HCT116 (cell line): ENCODE measurements at places on chromosomes 3 and 15.

DNA sequence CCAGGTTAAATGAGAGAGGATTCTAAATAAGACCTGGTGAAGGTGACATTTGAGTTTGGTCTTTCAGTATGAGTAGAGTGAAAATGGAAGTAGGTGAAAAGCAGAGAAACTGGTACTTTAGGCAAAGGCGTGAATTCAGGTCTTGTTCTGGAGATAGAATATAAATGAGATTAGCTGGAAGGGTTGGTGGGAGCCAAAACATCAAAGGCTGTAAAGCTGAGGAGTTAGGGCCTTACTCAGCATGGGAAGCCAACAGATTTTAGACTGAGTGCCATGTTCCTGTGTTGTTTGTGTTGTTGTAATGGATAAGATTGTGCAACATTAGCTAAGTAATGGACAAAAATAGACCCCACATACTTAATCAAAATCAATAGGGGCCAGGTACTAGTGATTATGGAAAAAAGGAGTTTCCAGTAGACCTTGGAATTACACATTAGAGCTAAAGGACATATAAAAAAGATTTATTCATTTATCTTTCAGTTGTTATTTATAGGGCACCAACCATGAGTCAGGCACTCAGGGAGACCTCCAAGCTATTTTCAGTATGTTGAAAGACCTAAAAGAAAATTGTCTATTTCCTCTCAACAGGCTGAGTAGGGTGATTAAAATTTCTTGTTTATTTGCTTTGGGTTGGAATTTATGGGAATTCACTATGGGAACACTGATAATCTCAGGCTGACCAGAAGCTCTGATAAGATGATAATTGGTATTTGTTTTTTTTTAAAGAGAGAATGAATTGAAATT lies 20.8 kb downstream of the ARL14 start:
- DNase-seq, result no peak

- no peak for DNase-seq
Measured at GRCh38 chr3:117308756-117309155, 599.2 kb downstream of the TUSC7 start.

DNA sequence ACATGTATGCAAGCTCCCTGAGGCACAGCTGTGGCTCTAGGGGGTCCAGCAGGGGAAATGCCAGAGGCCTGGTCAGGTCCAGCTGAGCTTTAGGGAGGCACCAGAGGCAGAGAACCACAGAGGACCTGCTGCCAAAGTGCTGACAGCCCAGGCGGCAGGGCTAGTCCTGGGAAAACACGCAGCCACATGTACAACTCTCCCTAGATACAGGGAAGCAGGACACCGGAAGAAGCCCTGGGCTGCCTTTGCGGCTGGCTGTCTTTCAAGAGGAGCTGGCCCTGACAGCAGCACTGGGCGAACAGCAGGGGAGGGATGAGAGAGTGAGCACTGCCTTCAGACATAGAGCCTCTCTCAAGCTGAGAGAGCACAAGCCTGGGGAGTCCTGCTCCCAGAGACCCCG lies 40.7 kb downstream of the RFT1 start:
- DNase-seq, result no peak

- DNase-seq, result no peak
Measured at GRCh38 chr15:40381818-40382529, 547 bp upstream of the KNSTRN start.

DNA sequence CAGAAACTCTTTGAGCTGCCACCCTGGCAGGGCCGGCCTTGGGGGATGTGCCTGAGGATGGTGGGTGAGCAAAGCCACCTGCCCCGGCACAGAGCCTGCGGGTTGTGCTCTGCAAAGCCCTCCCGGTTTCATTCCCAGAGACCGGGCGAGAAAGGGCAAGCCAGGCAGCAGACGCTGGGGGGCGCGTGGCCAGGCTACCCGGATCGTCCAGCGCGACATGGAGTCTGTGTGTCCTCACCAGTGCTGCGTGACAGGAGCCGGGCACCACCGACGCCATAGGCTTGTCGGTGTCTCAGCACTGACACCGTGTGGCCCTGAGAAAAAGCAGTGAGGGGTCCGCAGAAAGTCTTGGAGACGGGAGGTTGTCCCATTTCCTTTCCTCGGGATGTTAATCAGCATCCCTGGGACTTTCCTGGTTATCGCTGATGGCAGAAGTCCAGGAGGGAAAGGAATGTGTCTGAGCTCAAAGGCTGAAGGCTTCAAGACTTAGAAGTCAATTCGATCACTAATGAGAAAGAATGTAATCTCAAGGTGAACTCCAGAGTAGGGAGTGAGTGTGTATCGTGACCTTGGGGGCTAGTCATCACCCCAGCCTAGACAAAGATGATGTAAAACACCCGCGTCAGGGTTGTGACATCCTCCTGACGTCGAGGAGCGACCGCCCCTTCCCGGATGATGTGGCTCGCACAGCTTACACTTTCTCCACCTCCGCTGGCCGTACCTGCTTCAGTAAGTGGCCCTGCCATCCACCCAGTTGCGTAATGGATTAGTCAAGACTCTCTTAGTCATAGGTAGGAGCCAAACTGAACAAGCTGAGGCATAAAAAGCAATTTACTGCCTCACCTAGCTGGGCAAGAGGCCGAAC lies 36.3 kb upstream of the PLA2G4E start:
- peak; percentile 95 for DNase-seq

DNA sequence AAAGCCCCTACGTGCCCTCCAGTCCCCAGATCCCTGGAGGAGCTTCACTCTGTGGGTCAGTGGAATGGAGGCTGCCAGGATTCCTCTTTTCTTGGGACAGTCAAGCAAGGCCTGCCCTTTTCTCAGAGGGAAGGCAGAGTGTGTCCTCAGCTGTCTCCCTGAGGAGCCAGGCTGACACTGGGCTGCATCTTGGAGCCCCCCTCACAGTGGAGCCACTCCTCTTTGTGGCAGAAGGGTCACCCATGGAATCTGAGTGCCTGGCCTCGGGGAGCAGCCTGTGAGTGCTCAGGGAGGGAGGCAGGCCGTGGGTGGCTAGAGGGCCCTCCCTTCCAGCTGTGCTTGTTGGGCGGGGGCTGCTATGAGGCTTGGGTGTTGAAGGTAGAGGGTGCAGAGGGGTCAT lies 41.2 kb downstream of the BOC start:
- no peak for DNase-seq

DNA sequence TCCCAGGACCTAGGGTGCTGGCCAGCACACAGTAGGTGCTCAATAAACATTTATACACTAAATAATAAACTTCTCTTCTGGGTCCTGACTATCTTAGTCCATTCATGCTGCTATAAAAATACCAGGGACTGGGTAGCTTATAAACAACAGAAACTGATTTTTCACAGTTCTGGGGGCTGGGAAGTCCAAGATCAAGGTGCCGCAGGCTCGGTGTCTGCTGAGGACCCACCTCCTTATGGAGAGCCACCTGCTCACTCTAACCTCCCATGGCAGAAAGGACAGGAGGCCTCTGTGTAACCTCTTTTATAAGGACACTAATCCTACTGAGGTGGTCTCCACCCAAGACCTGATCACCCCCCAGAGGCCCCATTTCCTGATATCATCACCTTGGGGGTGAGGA lies 114.4 kb upstream of the IQSEC1 start:
- no peak for DNase-seq

- no peak for DNase-seq
Measured at GRCh38 chr3:101070799-101071121, 77.5 kb upstream of the ABI3BP start.

DNA sequence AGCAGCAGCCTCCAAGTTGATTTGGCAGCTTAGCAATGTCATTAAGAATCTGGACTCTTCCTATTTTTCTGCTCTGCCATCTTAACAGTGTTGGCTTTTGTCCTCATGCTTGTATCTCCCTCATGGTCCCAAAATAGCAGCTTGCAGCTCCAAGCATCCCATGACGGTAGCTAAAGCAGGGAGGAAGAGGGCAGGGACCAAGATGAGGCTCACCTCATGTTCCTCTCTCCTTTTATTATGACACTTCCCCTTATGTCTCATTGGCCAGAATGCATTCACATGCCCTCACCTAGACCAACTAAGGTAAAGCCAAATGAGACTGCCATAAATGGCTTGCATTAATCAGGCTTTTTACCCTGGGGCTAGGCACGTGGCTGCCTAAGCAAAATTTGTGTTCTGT lies 382.4 kb downstream of the SHQ1 start:
- no peak for DNase-seq

- no peak for DNase-seq
Measured at GRCh38 chr3:136149667-136150066, 46.5 kb downstream of the MSL2 start.

- peak; percentile 77 for DNase-seq
Measured at GRCh38 chr15:100111125-100112060, 230.4 kb downstream of the ADAMTS17 start.

GRCh38 chr15:89196994-89197393 lies 24.4 kb downstream of the RLBP1 start:
- DNase-seq, result no peak

GRCh38 chr3:65485826-65486469 lies 552.8 kb downstream of the MAGI1 start:
- no peak for DNase-seq

- DNase-seq, result no peak
Measured at GRCh38 chr3:129577366-129577765, 29.1 kb downstream of the PLXND1 start.

DNA sequence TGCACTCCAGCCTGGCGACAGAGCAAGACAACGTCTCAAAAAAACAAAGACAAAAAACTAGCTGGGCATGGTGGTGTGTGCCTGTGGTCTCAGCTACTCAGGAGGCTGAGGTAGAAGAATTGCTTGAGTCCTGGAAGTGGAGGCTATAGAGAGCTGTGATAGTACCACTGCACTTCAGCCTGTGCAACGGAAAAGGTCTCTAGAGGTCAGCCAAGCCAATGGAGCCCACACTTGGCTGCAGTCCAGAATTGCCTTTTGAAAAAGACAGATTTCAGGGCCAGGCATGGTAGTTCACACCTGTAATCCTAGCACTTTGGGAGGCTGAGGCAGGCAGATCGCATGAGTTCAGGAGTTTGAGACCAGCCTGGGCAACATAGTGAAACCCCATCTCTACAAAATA lies 8.4 kb upstream of the RBPMS2 start:
- no peak for DNase-seq

GRCh38 chr3:9098716-9099675 lies 135.7 kb upstream of the RAD18 start:
- DNase-seq, result no peak

GRCh38 chr3:128411574-128412064 lies 55.1 kb downstream of the DNAJB8 start:
- no peak for DNase-seq

GRCh38 chr3:30253832-30254231 lies 352.6 kb upstream of the TGFBR2 start:
- no peak for DNase-seq

GRCh38 chr3:139388821-139389551 lies 461 bp downstream of the COPB2 start:
- DNase-seq, result no peak
